ENCODE measurements at places on chromosomes 2 and 18.

DNA sequence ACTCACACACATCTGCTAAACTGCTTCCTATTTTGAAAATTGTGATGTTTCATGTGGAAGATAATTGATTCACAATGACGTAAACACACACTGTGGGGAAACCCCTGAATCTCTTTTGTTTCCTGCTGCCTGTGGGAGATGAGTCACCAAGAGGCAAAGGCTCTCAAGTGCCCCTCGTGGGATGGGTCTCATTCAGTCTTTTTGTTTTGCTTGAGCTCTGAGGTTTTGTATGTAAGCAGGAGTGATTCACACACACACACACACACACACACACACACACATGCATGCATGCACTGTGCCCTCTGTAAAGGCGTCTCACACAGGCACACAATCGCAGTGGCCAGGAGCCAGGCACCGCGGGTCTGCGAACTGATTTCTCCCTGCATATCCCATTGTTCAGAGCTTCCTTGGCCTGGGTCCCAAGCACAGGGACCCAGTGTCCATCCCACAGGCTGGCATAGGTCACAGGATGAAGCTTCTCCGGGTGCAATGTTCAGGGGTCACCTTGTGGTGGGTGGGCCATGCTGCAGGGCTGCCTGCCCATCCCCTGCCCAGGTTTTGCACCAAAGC lies 12.1 kb upstream of the ARHGEF4 start:
- no peak for DNase-seq

- DNase-seq: no peak
Observed at GRCh38 chr2:181995289-181995688, 9.6 kb downstream of the PPP1R1C start.

DNA sequence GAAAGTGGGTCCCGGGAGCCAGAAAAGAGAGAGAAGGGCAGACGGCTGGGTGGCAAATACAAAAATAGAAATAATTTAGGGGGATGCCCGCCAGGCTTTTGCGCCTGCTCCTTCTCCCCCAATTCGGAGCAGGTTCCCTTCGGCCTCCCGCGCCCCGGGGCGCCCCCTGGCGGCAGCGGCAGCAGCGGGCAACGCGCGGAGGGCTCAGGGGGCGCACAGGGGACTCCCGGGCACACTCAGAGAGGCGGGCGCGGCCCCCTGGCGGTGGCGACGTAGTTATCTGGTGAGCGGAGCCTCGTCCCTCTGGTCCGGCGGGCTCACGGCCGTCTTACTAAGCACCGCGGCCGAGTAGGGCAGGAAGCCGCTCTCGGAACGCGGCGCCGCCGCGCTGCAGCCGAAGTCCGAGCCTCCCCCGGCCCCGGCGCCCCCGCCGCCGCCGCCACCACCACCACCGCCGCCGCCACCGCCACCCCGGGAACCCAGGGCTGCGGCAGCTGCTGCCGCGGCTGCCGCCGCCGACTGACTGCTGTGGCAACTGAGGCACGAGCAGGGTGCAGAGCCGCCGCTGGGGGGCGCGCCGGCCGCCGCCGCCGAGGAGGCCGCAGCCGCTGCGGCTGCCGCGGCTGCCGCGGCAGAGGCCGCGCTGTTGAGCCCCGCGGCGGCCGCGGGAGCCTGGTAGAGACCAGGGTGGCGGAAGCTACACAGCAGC lies 3.8 kb downstream of the EVX2 start:
- peak; percentile 60 for DNase-seq

DNA sequence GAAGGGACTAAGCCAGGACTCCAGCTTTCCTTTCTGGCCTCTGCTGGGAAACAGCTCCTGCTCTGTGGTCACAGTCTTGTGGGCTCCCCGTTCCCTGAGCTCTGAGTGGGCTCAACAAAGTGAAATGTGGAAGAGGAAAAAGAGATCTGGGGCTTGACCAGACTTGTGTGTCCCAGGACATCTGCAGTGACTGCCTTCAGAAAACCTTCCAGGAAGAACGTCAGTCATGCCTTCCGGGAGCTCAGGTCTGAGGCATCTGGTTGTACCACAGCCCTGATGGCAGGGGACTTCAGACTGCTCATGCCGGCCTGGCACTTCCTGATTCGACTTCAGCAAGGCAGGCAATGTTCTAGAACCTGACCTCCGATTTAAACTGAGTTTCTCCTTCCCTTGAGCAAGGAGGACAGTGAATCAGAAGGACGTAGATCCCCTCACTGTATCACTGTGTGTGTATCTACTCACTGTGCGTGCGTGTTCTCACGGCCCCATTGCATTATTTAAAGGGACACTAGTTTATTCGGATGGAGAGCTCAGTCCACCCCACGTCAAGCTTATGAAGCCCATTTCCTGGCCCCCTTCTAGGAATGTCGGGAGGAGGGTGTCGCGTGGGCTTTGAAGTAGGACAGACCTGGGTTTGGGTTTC lies 548 bp upstream of the FBLN7 start:
- no peak for DNase-seq
